ENCODE measurements at places on chromosomes 12 and 14. TPM values are rescaled to one million over a fixed set of nuclear protein-coding genes. Genes with fewer than 3 reads are reported as not detected.

The CEBPE gene
- not detected for total RNA-seq

The AQP5 gene
- total RNA-seq: not detected

The NKX2-1 gene
- not detected for total RNA-seq

The KCNC2 gene
- not detected for total RNA-seq

The CLEC4A gene
- not detected for total RNA-seq

DNA sequence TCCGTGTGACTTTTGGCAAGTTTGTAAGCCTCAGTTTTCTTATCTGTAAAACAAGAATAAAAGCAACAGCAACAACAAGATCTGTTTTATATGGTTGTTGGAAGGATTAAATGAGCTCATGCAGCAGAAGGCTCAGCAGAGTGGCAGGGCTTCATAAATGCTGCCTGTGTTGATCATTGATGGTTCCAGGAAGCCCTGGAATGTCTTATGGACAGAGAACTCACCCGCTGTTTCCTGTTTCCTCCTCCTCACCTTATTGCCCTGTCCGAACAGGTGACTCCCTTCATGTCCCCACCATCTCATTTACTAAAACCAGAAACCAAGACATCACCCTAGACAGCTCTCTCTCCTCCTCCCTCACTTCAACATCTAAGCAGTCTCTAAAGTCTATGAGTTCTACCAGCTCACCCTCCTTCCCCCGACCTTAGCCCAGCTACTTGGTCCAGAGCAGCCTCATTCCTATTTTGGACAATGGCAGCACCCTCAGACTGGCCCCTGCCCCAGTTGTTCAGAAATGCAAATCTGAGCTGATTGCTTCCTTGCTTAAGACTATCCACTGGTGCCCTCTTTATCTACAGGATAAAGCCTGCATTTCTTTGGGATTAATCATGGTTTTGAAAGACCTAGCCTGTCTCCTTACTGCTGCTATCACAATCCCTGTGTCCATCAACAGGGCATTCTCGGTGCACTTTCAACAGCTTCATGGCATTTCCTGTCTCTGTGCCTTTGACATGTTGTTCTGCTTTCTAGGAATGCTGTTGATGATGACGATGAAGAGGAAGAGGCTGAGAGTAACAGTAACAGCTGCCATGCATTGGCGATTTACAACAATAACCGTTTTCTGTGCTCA, 21.4 kb upstream of the GSG1 start:
- H3K27me3 ChIP-seq: no peaks in the 10 kb centered on the region
- DNase-seq: no peak
- H3K27ac ChIP-seq: no peak overlapping the region
- no peaks in the 10 kb centered on the region for H3K36me3 ChIP-seq
- no peak overlapping the region for H3K4me3 ChIP-seq

- DNase-seq: no peak
- H3K36me3 ChIP-seq: no peaks in the 10 kb centered on the region
- H3K4me1 ChIP-seq: peaks cover 4% of the 10 kb centered on the region
Measured at GRCh38 chr12:92369056-92369455, 223.4 kb upstream of the BTG1 start.

GRCh38 chr14:61113561-61114225, 132.6 kb downstream of the SLC38A6 start:
- no peaks in the 10 kb centered on the region for H3K27me3 ChIP-seq
- H3K27ac ChIP-seq: no peak overlapping the region
- H3K4me1 ChIP-seq: peaks cover 38% of the 10 kb centered on the region
- DNase-seq: no peak

DNA sequence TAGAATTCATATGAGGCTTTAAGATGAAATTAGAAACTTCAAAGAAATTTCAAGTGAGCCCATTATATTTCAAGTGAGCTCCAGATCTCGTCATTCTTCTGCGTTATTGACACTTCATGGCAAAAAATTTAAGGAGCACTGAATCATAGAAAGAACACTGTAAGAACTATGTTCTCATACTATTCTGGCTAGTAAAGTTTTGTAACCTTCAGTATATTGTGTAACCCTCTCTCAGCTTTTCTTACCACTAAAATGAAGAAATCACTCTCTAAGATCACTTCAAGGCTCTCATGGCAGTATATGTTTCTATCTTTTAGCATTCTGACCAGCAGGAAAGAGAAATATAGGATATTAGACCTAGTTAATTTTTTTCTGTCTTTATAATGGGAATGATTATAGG, 6.3 kb downstream of the GPHN start:
- no peaks in the 10 kb centered on the region for H3K27me3 ChIP-seq
- no peak overlapping the region for H3K4me3 ChIP-seq
- peaks cover 61% of the 10 kb centered on the region for H3K4me1 ChIP-seq
- no peak overlapping the region for H3K27ac ChIP-seq
- DNase-seq: no peak
- H3K36me3 ChIP-seq: no peaks in the 10 kb centered on the region

DNA sequence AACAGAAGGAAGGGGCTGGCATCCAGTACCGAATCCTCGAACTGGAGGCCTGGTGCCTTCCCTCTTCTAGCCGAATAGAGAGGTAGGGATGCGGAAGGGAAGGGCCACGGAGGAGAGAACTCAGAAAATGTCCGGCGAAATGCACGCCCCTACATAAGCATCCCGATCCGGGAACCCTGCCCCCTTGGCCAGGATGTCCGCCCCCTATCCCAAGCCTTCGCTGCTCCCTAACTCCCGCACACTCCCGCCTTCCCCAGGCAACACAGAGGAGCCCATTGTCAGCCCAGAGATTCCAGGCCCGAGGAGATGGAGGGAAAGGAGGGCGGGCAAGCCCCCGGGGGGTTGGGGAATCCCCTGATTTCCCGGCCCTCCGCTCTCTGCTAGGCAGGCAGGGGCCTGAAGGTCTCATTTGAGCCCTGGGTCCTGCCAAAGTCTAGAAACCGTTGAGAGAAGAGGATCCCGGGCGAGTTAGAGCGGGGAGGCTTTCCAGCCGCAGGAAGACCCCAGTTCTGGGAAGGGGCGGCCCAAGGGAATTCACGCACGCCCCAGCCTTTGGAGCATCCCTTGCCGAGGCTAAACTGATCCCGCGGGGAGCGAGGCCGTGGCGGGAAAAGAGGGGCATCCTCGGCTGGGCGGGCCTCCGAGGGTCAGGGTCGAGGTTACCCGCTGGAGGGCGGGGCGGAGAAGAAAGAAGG, 569 bp upstream of the ARHGEF40 start:
- H3K4me3 ChIP-seq: peak overlapping the region; percentile 68
- no peaks in the 10 kb centered on the region for H3K36me3 ChIP-seq
- no peaks in the 10 kb centered on the region for H3K27me3 ChIP-seq
- H3K27ac ChIP-seq: peak overlapping the region; percentile 91
- DNase-seq: no peak

GRCh38 chr14:60590991-60591414, 58.3 kb downstream of the SIX1 start:
- H3K4me3 ChIP-seq: no peak overlapping the region
- no peak overlapping the region for H3K27ac ChIP-seq
- DNase-seq: no peak
- H3K4me1 ChIP-seq: peaks cover 9% of the 10 kb centered on the region
- no peaks in the 10 kb centered on the region for H3K36me3 ChIP-seq
- H3K27me3 ChIP-seq: no peaks in the 10 kb centered on the region

- H3K27ac ChIP-seq: peak overlapping the region; percentile 30
- H3K4me1 ChIP-seq: peaks cover 50% of the 10 kb centered on the region
- no peaks in the 10 kb centered on the region for H3K27me3 ChIP-seq
- H3K36me3 ChIP-seq: no peaks in the 10 kb centered on the region
- DNase-seq: no peak
Measured at GRCh38 chr12:42744539-42745182, 155.1 kb upstream of the PRICKLE1 start.

- DNase-seq: peak; percentile 14
- no peaks in the 10 kb centered on the region for H3K36me3 ChIP-seq
- H3K4me3 ChIP-seq: peak overlapping the region; percentile 82
Measured at GRCh38 chr14:35046751-35047536, 872 bp downstream of the FAM177A1 start.

- H3K4me3 ChIP-seq: no peak overlapping the region
- H3K27me3 ChIP-seq: no peaks in the 10 kb centered on the region
- H3K36me3 ChIP-seq: no peaks in the 10 kb centered on the region
- no peak overlapping the region for H3K27ac ChIP-seq
- H3K4me1 ChIP-seq: no peaks in the 10 kb centered on the region
Measured at GRCh38 chr14:100898935-100899883, 4.3 kb downstream of the RTL1 start.

GRCh38 chr14:96285667-96286066, 29.7 kb downstream of the BDKRB1 start:
- H3K4me3 ChIP-seq: no peak overlapping the region
- no peaks in the 10 kb centered on the region for H3K4me1 ChIP-seq
- peaks cover 70% of the 10 kb centered on the region for H3K36me3 ChIP-seq
- no peaks in the 10 kb centered on the region for H3K27me3 ChIP-seq

GRCh38 chr12:80756875-80757274, 40.2 kb downstream of the MYF5 start:
- no peak overlapping the region for H3K4me3 ChIP-seq
- H3K27ac ChIP-seq: no peak overlapping the region
- H3K4me1 ChIP-seq: no peaks in the 10 kb centered on the region
- H3K36me3 ChIP-seq: no peaks in the 10 kb centered on the region
- H3K27me3 ChIP-seq: no peaks in the 10 kb centered on the region

GRCh38 chr12:105107171-105107493, 399 bp upstream of the WASHC4 start:
- no peak for DNase-seq
- H3K27me3 ChIP-seq: no peaks in the 10 kb centered on the region
- peak overlapping the region; percentile 91 for H3K4me3 ChIP-seq
- H3K36me3 ChIP-seq: no peaks in the 10 kb centered on the region
- peaks cover 32% of the 10 kb centered on the region for H3K4me1 ChIP-seq

- H3K27ac ChIP-seq: no peak overlapping the region
- H3K4me1 ChIP-seq: no peaks in the 10 kb centered on the region
- no peak for DNase-seq
- no peaks in the 10 kb centered on the region for H3K36me3 ChIP-seq
- no peak overlapping the region for H3K4me3 ChIP-seq
- no peaks in the 10 kb centered on the region for H3K27me3 ChIP-seq
Measured at GRCh38 chr12:98639491-98639890, 5.1 kb downstream of the IKBIP start.

All from gastrocnemius medialis (tissue), 4 donors.